ENCODE measurements at places on chromosomes 5 and 9.

- no peak for DNase-seq
These were observed 421 bp upstream of the DEPDC1B start for GRCh38 chr5:60700416-60700757.

- no peak for DNase-seq
These were observed 7.4 kb downstream of the SLC12A7 start for GRCh38 chr5:1104327-1105006.

DNA sequence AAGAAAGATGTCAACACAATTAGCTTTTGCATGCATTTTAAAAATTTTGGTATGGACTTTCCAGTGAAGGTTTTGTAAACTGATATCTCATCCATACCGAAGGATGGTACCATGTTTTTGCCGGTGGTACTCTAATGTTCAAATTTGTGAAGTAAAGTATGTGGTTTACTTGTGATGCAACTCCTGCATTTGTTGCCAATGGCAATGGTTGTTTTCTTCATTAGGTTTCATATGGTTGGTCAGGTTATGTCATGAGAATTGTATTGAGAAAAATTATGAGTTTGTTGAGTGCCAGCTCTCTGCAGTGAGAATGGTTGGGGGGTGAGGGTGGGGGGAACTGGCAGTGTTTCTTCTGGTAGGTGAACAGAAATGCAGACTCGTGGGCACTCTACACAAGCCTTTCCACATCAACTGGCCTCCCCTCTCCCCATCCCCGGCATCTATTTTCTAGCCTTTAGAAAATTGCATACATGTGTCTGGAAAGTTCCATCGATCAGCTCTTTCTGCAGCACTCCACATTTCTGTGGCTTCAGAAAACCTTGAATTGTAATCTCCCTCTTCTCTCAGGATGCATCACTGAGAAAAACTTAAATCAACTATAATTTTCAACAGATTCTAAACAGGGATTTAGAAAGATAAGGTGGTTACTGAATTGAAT is 107.7 kb downstream of the PDE4D start:
- DNase-seq = no peak

- no peak for DNase-seq
These were observed 19.7 kb downstream of the STK10 start for GRCh38 chr5:172168311-172168710.

GRCh38 chr5:149694007-149694406 is 36.1 kb upstream of the PPARGC1B start:
- DNase-seq = no peak

- no peak for DNase-seq
These were observed 191.8 kb downstream of the MELK start for GRCh38 chr9:36764364-36765076.

DNA sequence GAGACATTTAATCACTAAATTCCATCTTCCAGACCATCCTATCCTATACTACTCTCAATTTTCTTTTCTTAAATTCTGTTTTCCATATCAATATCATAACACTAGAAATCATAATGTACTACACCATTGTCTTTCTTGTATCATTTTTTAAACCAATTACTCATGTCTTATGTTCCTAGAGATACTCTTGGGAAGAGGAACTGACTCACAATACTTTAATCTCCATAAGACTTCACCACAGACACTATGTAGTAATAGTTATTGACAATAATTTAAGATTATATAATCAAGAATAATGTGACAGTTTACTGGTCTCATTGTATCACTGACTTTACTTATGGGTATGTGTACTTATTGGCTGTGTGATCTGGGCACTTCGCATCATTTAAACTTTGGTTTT is 43.8 kb downstream of the PCDHGC5 start:
- no peak for DNase-seq

- no peak for DNase-seq
These were observed 13.0 kb downstream of the CLPTM1L start for GRCh38 chr5:1331861-1332405.

GRCh38 chr9:95670122-95670521 is 153.4 kb upstream of the PTCH1 start:
- DNase-seq = no peak

- DNase-seq = no peak
These were observed 207.0 kb downstream of the AOPEP start for GRCh38 chr9:94933511-94933828.

DNA sequence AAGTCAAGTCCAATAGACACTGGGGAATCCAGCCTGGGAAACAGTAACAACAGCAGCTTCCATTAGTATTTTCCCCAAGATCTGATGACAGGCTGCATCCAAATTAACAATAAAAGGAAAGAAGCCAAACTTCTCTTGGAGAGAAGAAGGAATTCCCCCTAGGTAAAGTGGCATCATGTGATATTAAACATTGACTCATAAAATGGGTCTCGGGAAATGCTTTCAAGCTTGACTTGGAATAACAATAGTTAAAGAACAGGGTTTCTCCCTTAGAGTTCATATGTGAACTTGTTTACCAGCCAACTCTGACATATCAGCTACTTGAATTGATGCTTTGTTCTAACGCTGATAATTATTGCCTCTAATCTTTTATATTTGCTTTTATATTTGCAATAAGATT is 45.4 kb downstream of the ENTREP1 start:
- DNase-seq = no peak

DNA sequence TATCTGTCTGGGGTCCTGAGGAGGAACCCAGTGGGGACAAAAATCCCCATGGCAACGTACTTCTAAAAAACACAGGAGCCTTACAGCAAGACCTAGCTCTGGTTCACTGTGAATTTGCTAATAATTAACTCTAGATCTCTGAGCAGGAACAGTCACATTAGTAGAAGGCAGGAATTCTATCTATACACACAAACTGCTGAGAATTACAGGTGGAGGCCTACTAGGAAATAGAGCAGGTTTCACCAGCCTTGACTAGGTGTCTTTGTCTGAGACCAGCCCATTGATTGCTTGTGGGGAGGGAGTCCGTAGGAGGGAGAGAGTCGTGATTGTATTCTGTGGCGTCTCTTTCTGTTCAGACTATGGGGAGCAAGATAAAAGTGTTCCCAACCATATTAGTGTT is 44.8 kb downstream of the PRLR start:
- no peak for DNase-seq

GRCh38 chr5:15718421-15719179 is 218.6 kb downstream of the FBXL7 start:
- no peak for DNase-seq

- DNase-seq = no peak
These were observed 109.4 kb downstream of the ANKRD55 start for GRCh38 chr5:56123531-56124243.

- DNase-seq = no peak
These were observed 232.3 kb upstream of the WWC1 start for GRCh38 chr5:168059131-168059530.

DNA sequence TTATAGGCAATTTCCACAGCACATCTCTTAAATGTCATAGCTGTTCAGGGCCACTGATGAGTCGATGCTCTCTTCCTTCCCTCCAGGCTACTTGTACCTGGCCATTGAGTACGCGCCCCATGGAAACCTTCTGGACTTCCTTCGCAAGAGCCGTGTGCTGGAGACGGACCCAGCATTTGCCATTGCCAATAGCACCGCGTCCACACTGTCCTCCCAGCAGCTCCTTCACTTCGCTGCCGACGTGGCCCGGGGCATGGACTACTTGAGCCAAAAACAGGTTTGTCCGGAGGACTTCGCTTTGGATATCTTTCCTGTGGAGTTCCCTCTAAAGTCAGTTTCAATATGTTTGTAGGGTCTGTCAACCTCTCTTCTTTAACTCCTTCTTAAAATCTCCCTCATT is 84.3 kb downstream of the EQTN start:
- no peak for DNase-seq

- no peak for DNase-seq
These were observed 151.9 kb downstream of the SPATA31D1 start for GRCh38 chr9:82140471-82140870.

- peak; percentile 74 for DNase-seq
These were observed 26.2 kb upstream of the GPR151 start for GRCh38 chr5:146541958-146542849.

GRCh38 chr5:144304688-144305087 is 134.0 kb downstream of the KCTD16 start:
- no peak for DNase-seq

DNA sequence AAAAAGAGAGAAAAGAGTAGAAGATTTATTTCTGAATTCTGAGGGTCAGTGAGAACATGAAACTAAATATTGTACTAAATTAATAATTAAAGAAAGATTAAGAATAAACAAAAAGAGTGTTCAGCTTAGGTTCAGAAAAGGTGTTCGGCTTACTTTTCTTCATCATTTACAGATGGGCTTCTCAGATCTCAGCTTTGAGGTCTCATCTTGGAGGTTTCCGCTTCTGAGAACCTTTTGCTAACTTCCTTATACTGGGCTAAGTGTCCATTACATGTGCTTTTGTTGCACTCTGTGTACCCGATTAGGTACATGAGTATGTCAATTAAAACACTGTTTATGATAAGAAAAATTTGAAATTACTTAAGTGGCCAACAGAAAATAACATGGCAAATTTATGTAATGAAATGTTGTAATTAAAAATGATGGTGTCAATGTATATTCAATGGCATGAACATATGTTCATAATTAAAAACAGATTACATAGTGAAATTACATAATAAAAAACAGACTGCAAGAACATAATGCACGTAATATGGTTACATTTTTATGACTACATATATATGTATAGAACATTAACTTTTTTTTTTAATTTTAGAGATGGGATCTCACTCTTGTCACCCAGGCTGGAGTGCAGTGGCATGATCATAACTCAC is 17.3 kb upstream of the ITGA1 start:
- DNase-seq = no peak

Data from occipital lobe (tissue), 3 donors.